Right lobe of liver (tissue), 6 donors: ENCODE measurements at places on chromosomes 3 and 15.

DNA sequence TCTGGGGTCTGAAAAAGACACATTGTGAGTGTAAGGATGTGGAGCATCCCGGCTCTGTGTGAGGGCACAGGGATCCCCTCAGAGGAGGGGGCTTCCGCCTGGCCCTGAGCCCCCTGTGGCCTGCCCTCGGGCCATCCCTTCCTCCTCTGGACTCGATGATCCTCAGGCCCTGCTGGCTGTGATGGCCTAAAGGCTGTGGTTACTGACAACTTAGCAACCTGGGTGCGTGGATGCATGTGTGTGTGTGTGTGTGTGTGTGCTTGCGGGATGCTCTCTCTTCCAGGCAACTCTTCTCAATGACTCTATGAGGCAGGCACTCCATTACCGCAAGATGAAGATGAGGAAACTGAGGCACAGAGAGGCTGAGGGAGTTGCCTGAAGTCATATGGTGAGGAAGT lies 66.0 kb downstream of the ASB7 start:
- DNase-seq: no peak

- no peak for DNase-seq
Observed at GRCh38 chr3:147187687-147188086, 218.7 kb downstream of the ZIC4 start.

DNA sequence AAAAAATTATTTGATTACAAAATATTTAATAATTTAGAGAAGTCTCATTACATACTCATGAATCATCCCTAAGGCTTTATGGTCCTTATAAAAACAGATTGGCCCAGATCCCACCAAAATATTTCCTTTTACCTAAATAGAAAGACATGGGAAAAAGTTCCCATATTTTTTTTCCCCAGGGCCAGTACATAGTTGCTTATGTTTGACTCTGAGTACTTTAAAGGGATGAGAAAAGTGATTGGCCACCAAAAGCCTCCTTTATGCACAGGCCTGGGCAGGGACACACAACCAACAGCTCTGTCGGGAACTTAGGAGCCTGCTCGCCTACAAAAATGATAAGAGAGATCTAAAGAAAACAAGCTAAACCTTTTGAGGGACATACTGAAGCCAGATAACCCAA lies 22.3 kb downstream of the KCNAB1 start:
- DNase-seq: no peak

GRCh38 chr3:86109434-86109833 lies 881.5 kb downstream of the VGLL3 start:
- no peak for DNase-seq

GRCh38 chr15:55970286-55970685 lies 23.1 kb downstream of the NEDD4 start:
- DNase-seq: no peak

DNA sequence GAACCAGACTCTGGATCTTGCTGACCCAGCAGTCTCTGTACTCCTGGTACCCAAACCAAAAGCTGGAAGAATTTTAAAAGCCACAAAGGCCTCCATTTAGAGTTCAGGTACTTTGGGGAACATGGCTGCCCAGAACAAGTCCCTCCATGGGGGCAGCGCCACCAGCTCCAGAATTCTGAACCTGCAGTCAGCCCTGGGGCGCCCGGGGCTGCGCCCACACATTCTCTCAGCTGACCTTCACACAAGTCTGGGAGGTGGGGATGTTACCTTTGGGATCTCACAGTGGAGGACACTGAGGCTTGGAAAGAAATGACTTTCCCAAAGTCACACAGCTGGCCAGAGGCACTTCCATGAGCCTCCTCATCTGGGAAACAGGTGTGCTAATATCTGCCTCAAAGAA lies 154.8 kb downstream of the RAB11A start:
- no peak for DNase-seq

GRCh38 chr3:139505829-139506386 lies 29.6 kb upstream of the RBP2 start:
- no peak for DNase-seq

GRCh38 chr15:67799801-67800205 lies 25.5 kb upstream of the SKOR1 start:
- DNase-seq: no peak

GRCh38 chr3:39124876-39125840 lies 17.7 kb downstream of the TTC21A start:
- DNase-seq: no peak

GRCh38 chr3:107847791-107848190 lies 243.0 kb downstream of the CD47 start:
- DNase-seq: no peak

GRCh38 chr15:76330080-76330680 lies 6.4 kb upstream of the ISL2 start:
- no peak for DNase-seq

DNA sequence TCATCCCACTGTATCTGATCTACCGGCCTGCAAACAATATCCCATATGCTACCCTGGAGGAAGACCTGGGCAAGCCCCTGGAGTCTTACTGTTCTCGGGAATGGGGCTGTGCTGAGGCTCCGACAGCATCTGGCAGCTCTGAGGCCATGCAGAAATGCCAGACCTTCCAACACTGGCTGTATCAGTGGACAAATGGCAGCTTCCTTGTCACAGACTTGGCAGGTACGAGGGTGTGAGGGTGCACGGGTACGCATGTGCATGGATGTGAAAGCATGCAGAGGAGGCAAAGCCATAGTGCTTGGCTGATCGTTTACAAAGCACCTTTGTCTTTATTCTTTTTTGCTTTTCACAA lies 20.0 kb upstream of the SLC28A1 start:
- DNase-seq: no peak

GRCh38 chr15:38297623-38298388 lies 45.2 kb downstream of the SPRED1 start:
- DNase-seq: no peak

DNA sequence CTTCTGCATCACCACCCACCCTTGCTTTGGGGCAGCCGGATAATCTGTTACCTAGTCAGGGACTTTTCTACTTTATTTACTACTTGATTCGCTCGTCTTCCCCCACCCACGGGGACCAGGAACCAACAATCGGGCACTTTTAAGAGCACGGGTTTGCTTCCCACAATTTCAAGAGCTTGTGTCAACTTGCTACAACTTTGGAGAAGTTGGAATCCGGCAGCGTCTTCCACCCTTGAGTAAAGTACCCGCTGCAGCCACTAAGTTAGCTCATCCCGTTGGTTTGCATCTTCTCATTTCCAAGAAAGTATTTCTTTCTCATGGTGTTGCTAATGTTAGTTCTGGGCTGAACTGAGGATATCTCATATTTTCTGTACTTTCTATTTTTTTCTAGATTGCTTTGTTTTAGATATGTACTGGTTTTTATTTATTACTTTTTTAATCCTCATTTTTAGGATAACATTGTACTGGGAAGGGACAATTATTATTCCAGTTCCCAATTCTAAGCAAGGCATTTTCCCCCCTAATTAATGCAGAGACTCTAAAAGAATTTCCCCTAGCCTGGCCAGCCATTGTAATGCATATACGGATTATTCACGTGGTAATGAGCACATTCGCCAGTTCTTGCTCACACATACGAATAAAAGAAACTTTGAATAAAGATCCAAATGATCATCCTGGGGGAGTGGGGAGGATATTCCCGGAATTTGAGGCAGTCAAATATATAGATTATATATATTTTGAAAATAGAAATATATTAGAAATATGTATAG lies 4.0 kb downstream of the SOX2 start:
- no peak for DNase-seq

DNA sequence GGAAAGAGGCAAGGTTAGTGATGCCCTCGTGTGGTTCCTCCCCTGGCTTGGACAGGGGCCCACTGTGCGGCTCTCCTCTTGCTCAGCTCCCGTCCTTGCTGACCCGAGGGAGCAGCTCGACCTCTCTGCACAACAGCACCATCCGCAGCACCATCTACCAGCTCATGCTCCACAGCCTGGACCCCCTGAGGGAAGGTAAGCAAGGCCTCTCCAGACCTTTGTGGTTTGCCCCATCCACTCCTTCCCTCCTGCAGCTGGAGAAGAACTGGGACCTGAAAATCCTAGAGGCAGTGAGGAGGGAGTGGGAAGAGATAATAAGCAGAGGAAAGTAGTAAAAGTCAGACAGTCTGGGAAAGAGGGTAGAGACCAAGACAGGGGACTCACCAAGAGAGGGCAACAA lies 17.8 kb downstream of the SLC24A1 start:
- no peak for DNase-seq
